Central memory CD4-positive, alpha-beta T cell (primary cell): ENCODE measurements at places on chromosomes 16 and 17.

GRCh38 chr17:64707050-64707591 is 45.0 kb upstream of the SMURF2 start:
- no peak for DNase-seq

- DNase-seq = no peak
Measured at GRCh38 chr17:45790296-45790922, 6.3 kb downstream of the CRHR1 start.

DNA sequence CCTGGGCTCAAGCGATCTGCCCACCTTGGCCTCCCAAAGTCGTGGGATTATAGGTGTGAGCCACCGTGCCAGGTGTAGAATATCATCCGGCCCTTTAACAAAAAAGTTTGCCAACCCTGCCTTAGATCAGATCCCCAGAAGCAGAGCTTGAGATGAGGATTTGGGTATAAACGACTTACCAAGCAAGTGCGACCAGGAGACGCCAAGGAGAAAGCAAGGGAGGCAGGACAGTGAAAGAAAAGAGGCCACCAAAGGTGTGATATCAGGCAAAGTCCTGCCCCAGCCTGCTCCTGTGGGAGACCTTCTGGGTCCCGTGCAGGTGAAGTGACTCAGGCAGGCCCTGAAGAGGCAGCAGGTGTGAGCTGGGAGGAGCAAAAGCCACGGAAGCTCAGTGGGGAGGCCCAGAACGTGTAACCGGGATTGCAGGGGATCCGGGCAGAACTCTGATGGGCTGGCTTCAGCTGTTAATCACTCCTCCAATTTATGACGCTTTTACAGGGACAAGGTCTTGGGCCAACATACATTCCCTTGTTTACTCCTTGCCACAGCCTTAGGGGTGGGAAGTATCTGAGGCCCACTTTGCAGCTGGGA is 14.1 kb upstream of the CALB2 start:
- no peak for DNase-seq

- no peak for DNase-seq
Measured at GRCh38 chr17:55067697-55068439, 99.3 kb downstream of the STXBP4 start.

GRCh38 chr16:4067262-4068001 is 48.8 kb downstream of the ADCY9 start:
- no peak for DNase-seq

- no peak for DNase-seq
Measured at GRCh38 chr17:61805399-61805798, 57.9 kb downstream of the BRIP1 start.

DNA sequence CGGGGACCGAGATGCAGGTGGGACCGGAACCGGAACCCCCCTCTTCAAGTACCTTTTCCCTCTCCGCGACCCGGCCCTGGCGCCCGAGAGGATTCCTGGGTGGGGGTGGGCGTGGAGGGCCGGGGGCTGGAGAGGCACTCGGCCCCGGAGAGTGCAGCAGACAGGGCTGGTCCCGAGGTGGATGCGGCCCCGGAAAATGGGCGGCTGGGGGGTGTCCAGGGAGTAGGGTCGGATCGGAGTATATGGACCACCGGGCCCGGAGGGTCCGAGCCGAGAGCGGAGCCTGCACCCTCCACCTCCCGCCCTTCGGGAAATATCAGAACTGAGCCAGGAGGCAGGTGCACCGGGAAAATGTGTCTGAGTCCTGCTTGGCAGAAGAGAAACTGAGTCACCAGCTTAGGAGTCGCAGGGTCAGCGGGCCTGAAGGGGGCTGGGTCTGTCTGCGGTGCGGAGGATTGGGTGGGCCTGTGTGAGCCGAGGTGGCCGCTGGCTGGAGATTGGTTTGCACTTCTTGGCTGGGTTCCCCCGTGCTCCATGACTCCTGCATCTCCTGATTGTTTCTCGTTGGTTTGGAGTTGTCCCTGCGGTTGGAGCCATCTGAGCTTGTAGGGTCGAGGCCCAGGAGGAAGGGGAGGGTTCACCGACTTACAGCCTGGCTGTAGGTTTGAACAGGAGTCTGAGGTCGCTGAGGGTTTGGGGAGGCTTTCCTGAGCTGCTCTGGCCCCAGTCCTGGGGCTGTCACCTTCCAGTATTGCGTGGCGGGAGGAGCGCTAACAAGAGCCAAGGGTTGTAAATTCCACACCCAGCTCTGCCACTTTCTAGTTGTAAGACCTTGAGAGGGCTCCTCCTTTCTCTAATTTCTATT is 518 bp downstream of the SH2B1 start:
- DNase-seq = peak; percentile 27

DNA sequence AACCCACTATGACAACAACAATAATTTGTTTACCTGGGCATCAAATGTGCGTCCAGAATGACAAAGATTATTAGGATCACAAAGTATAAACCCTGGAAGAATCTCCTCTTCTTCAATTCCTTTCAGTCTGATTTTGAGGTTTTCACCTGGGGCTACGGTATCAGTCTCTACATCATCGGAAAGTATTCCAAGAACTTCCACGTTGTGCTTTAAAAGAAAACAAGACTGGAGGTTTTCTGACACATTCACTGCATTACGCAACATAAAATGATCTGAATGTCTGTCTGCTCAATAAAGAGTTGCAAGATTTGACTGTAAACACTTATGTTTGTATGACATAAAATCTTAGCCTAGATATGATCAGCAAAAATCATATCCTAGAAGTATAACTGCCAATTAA is 26.0 kb upstream of the RSL1D1 start:
- no peak for DNase-seq

GRCh38 chr16:12426122-12426521 is 377.6 kb downstream of the CPPED1 start:
- DNase-seq = no peak

DNA sequence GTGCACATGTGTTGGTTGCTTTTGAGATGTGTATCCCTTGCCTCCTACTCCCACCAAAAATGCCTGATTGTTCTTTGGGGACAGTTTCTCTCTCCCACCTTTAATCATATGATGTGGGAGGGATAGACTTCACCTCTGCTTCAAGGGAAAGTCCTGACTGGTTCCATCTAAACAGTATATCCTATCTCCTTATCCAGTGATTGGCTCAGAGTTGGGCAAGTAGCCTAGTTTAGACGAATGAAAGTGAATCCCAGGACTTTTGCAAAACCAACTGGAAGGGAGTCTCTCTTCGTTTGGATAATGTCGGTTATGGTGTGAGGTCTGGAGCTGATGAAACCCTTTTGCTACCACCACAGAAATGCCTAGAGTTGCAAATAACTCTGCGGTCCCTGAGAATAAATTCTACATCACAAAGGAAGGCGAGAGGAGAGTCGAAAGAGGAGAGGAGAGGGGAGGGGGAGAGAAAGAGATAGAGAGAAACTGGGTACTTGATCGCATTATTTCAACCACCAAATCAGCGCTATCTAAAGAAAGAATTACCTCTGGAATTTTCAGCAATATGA is 77.1 kb upstream of the SALL1 start:
- no peak for DNase-seq

DNA sequence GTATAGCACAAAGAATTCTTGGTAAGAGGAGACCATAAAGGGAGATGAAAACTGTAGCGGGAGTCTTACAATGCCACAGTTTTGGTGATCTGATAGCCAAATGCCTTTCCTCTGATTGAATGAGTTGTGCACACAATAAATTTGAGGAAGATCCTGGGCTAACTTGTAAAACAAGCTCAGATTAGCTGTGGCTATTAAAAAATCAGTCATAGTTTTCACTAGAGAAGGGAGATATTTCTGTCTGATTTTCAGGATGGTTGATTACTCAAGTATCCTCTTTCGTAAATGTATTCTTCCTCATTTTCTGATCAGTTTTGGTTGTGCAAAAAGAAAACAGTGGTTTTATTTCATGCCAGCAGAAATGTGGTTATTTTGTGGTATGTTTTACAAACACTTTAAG is 9.1 kb upstream of the METTL9 start:
- DNase-seq = no peak

- no peak for DNase-seq
Measured at GRCh38 chr17:70555723-70556122, 386.4 kb downstream of the KCNJ2 start.

GRCh38 chr17:19414396-19415280 is 3.6 kb downstream of the RNF112 start:
- DNase-seq = no peak

DNA sequence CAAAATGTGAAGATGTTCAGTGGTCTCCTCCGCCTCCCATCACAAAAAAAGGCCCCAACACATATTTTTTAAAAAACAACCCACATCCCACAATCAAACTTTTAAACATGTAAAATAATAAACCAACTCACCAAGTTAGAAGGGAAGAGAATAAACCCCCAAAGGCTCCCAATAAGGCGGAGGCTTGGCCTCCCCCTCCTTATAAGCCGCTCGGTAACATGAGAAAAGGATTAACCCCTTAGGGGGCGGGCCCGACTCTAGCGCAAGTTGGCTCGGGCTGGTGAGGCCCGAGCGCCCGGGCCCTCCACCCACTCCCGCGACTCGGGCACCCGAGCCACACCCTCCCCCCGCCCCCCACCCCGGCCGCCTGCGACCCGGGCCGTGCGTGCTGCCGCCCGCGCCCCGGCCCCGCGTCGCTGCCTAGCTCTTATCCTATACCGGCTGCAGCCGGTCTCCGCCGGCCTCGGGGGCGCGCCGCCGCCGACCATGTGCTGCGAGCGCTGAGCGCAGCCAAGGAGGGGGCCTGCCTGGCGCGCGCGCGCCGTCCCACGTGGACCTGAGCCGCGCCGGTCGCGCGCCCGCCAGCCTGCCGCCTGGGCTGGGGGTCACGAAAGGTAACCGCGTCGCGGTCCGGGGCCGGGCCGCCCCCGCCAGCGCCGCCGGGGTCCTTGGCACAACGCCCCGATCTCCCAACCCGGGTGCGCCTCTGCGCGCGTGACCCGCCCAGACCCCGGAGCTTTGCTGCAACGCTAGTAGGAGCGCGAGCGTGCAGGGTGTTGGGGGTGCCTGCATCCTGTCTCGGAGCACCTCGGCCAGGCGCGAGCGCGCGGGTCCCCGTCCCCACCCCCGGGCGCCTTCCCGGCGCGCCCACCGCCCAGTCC is at the start of the genes ARSG and SLC16A6:
ARSG (plus strand) TSS at position 541 of the 881 bp plus-strand sequence. CDS start 15,999 bp downstream, outside the sequence.
SLC16A6 (minus strand) TSS at position 173 of the 881 bp plus-strand sequence. CDS start 12,807 bp downstream, outside the sequence.
- peak; percentile 84 for DNase-seq

GRCh38 chr16:1791256-1791942 is 2.1 kb downstream of the IGFALS start:
- DNase-seq = no peak

- no peak for DNase-seq
Measured at GRCh38 chr16:57007050-57007449, 17.7 kb downstream of the NLRC5 start.

- DNase-seq = no peak
Measured at GRCh38 chr17:32943647-32944191, 15.8 kb downstream of the TMEM98 start.

GRCh38 chr16:17133851-17134250 is 336.9 kb downstream of the XYLT1 start:
- no peak for DNase-seq

DNA sequence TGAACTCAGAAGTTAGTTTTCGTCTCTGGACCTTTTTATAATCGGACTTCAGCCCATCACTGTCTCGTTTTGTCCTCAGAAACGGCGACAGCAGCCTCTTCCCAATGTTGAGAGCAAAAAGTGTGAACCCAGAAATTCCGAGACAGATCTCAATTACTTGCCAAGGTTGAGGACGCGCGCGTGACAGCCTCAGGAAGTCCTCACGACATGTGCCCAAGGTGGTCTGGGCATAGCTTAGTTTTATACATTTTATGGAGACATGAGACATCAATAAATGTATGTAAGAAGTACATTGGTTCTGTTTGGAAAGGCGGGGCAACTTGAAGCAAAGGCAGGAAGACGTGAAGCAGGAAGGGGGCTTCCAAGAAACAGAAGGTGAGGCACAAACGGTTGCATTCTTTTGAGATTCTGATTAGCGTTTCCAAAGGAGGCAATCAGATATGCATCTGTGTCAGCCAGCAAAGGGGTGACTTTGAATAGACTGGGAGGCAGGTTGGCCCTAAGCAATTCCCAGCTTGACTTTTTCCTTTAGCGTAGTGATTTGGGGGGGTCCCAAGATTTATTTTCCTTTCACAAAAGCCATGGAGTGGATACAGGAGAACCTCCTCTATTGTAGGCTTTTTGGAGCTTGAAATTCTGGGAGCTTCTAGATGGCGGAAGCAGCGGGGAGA is 583 bp upstream of the ZNF747 start:
- DNase-seq = no peak

GRCh38 chr16:3694051-3694450 is 23.3 kb downstream of the TRAP1 start:
- no peak for DNase-seq

- peak; percentile 53 for DNase-seq
Measured at GRCh38 chr17:68431661-68432071, 25.6 kb downstream of the WIPI1 start.

- no peak for DNase-seq
Measured at GRCh38 chr16:78485188-78485916, 385.9 kb downstream of the WWOX start.

- no peak for DNase-seq
Measured at GRCh38 chr16:21157632-21158031, 842 bp upstream of the LDAF1 start.

GRCh38 chr16:88317613-88317965 is 65.2 kb upstream of the ZNF469 start:
- no peak for DNase-seq

GRCh38 chr16:1428511-1428910 is 2.4 kb upstream of the PERCC1 start:
- DNase-seq = no peak

GRCh38 chr16:84670063-84670462 is 21.8 kb downstream of the KLHL36 start:
- DNase-seq = no peak

GRCh38 chr17:10421211-10421610 is 539 bp downstream of the MYH8 start:
- DNase-seq = no peak

- no peak for DNase-seq
Measured at GRCh38 chr16:55912022-55912421, 36.8 kb upstream of the CES5A start.

DNA sequence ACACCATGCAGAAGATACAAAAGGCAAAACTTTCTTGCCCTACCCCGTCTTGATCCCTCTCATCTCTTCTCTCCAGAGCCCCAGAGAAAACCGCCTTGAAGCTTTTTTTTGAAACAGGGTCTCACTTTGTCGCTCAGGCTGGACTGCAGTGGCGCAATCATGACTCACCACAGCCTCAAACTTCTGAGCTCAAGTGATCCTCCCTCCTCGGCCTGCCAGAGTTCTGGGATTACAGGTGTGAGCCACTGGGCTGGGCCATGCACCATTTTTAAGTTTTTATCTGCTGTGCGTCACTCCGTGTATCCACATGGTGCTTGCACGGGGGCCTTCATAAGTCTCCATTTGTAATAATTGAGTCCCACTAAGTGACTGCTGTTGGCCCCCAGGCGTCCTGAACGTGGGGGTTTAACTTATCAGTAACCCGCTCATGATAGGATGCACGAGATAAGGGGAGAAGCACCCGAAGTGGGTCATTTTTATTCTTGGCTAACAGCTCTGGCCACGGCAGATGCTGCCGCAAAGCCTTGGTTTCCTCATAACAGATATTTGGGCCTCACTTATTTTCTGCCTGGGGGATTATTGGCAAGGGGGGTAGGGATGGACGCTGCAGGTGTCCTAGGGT is 8.6 kb downstream of the DNAH17 start:
- no peak for DNase-seq

GRCh38 chr17:17151541-17151940 is 54.6 kb downstream of the PLD6 start:
- no peak for DNase-seq
